ENCODE measurements at places on chromosomes 16 and 17.

DNA sequence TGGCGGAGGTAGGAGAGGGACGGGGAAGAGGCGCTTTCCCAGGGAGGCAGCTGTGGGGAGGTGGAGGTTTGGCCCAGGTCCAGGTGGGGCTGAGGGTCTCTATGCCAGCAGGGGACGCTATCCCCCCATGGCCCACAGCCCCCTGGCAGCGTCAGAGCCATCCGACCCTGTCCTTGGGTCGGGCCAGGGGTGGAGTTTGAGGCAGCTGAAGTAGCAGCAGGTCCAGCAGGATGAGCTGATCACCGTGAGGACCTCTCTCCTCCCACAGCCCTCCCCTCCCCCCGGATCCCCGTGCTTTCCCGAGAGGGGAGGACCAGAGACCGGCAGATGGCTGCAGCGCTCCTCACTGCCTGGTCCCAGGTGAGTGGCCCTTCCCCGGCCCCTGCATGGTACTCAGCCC is 3.2 kb downstream of the ZNF205 start:
- no peak for DNase-seq

DNA sequence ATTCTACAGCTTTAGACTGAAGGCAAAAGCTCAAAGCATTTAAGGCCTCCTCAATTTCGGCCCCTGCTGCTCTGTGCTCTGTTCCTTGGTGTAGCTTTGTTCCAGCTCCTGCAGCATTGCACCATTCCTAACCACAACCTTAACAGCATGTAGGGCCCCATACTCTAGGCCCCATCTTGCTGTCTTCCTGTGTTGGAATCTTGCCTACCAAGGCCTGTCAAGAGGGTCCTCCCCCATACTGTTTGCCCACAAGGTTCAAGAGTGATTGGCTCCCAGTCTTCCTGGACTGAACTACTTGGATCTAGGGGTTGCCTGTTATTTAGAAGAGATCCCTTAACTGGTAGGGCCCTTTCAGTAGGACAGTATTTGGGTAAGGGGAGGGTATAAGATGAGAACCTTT is 26.8 kb downstream of the TRPV2 start:
- no peak for DNase-seq

DNA sequence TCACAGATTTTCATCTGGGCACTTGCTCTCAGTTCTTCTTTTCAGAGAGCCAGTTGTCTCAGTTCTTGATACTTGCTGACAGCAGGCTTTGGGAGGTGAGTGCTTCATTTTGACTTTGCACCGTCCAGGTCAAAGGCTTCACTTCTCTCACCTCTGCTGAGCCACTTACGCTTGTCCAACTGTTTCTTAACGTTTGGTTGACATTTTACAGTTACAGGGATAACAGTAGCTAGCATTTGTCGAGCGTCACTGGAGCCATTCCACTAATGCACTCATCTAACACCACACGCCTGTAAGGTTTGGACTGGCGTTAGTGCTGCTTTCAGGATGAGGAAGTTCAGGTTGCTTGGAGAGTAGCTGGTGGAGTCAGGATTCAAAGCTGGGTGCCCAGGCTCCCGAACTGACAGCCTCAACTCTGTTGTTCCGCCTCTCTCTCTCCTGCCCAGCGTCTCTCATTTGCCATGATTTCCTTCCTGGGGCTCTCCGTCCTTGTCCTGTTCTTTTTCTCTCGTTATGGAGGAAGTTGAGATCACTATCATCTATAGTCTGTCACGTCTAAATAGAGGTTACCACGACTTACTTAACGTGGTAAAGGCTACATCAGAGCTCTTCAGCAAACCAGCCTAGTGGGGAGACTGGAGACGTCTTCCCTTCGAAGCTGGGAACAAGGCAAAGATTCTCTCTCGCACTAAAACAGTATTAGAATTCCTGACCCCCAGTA is 220.8 kb downstream of the RPTOR start:
- DNase-seq, result no peak

GRCh38 chr17:38703742-38704605 is 1.1 kb upstream of the MLLT6 start:
- DNase-seq, result peak; percentile 71

- DNase-seq, result no peak
Measured at GRCh38 chr16:74771656-74772315, 2.8 kb downstream of the FA2H start.

GRCh38 chr16:29784157-29784556 is 6.1 kb downstream of the ZG16 start:
- no peak for DNase-seq

DNA sequence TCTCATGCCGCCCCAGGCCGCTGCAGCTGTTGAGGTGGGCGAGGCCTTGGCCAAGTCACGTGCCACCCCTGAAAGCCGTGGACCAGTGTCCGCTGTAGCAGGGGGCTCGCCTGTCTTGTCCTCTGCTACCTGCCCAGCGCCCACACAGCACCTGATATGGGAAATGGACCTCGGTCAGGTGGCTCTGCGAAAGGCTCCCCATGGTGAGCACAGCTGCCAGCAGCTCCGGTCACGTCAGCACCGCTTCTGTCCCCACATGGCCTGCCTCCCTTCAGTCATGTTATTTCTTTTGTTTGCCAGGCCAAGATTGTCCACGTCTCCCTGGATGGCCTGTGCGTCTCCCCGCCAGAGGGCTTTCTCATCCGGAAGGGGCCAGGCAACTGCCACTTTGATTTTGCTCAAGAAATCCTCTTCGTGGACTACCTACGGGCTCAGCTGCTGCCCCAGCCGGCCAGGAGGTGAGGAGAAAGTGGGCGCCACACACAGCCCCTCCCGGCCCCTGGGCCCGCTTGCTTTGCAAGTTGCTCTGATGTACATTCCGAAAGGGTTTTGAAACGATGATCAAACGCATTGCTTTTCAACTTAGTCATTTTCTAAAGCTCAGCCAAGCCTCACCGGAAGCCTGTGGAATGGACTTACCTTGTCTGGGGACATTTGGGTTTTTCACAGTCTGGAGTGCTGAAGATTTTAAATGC is 219.8 kb downstream of the KATNIP start:
- DNase-seq, result no peak
